ELF-1 (cell line): ENCODE measurements at places on chromosomes 6 and 20.

GRCh38 chr20:44021900-44022299, 107.2 kb downstream of the TOX2 start:
- no peak for DNase-seq

DNA sequence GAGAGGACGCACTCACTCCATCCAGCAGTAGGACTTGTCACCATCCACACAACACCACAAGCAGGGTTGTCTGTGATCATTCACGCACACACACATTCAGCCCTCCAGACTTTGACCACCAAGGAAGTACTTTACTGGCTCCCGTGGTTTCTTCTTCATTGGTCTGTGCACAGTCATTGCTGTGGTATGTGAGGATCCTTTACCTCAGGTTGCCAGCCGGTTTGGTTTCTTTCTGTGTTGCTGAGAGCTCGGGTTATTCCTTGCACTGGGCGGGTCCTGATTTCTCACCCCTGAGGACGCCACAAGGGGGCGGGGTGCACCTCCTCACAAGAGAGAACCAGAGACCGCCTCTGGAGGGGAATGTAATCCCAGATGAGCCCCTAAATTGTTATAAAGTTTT, 11.2 kb downstream of the SLC35A1 start:
- DNase-seq, result peak; percentile 87

- peak; percentile 85 for DNase-seq
Observed at GRCh38 chr6:170152989-170153388, 137.9 kb downstream of the DLL1 start.

- DNase-seq, result no peak
Observed at GRCh38 chr20:39090906-39091305, 128.8 kb downstream of the DHX35 start.

DNA sequence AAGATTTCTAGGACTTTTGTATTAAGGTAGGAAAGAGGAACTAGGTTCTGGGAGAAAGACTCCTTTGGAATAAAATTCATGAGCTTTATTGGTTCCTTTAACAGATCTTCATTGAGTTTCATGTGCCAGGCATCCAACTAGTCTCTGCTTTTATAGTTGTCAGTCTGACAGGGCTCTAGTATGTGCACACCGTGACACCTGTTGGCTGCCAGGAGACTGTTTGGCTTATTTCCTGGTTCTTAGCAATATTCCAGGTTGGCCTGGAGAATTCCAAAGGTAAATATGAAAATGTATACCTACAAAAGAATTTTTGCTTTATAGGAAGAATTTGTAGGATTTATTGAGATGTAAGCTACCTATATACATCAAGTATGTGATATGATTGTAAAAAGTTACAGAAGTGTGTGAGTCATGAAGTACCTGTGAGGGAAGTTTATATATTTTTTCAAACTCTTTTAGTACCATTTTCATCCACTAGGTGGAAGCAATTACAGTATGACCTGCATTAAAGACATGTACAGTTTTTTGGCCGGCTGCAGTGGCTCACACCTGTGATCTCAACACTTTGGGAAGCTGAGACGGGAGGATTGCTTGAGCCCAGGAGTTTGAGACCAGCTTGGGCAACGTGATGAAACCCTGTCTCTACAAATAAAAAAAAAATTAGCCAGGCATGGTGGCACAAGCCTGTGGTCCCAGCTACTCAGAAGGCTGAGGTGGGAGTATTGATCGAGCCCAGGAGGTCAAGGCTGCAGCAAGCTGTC, 35.2 kb downstream of the NDUFAF5 start:
- DNase-seq, result peak; percentile 26

DNA sequence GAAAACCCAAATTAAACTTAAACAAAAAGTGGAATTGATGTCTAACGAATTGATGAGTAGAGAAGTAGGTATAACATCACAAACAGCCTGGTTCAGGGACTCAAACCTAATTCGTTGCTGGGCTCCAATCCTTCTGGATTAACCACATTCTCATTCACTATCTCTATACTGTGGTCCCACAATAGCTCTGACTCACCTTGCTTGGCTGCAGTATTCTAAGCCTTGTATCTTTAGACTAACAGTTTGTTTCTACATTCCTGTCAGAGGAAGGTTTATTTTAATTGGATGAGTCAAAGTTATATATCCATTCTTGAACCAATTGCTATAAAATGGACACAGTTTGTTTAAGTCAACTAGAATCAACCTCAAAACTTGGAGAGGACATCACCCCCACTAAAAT, 530.5 kb upstream of the PTCHD4 start:
- no peak for DNase-seq

GRCh38 chr6:168722397-168722796, 281.4 kb downstream of the SMOC2 start:
- no peak for DNase-seq

DNA sequence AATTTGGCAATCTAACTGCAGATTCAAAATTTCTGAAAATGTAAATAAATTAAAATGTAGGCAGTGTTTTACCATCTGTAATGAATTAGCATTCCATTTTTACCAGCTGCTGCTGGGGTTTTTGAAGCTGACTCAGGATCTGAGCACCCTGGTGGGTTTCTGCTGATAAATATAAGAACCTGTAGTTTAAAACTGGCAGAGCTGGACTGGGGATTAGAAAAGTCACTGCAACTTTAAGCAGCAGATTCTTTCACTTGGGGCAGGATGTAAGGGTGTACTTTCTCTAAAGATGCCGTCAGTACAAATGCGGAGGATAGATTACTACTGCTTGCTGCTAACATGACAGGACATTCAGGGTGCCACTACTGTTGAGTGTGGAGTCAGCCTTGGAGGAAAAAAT, 341.8 kb downstream of the CDKAL1 start:
- no peak for DNase-seq

GRCh38 chr6:63259153-63259552, 47.9 kb downstream of the FKBP1C start:
- no peak for DNase-seq

- DNase-seq, result no peak
Observed at GRCh38 chr6:56637640-56638039, 5.0 kb downstream of the DST start.

DNA sequence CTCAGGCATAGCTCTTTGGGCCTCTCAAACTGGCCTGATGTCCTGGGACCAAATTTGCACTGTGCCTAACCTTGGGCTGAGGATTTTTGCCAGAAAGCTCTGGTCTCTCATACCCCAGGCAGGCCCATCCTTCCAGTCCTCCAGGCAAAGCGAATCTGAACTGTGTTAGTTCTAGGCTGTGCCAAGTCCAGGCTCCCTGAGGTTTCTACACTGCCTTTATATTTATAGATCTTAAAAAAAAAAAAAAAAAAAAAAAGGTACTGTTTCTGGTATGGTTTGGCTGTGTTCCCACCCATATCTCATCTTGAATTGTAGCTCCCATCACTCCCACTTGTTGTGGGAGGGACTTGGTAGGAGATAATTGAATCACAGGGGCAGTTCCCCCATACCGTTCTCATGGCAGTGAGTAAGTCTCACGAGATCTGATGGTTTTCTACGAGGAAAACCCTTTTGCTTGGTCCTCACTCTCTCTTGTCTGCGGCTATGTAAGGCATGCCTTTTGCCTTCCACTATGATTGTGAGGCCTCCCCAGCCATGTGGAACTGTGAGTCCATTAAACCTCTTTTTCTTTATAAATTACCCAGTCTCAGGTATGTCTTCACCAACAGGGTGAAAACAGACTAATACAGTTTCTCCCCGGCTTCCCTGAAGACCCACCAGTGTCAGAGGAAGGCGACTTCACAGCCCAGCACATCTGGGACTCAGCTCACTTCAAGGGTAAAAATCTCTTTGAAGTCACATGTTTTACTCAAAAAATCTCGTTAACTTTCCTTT, 39.0 kb upstream of the TBXT start:
- no peak for DNase-seq

DNA sequence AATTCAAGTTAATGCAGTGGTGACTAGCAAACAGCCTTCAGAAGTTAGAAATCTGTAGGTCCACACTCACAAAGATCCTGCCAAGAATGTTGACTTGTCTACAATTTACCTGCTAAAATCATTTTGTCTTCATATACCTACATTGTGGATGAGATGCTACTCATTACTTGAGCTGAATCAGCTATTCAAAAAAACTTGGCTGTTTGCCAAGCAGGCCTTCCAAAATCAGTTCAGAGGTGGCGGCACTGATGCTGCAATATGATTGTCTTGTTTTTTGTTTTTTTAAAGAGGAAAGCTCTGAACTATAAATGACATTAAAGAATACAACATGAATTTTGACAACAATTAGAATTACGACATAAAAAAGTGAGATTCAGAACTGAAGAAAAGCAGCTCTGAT, 354.7 kb upstream of the KHDRBS2 start:
- no peak for DNase-seq

DNA sequence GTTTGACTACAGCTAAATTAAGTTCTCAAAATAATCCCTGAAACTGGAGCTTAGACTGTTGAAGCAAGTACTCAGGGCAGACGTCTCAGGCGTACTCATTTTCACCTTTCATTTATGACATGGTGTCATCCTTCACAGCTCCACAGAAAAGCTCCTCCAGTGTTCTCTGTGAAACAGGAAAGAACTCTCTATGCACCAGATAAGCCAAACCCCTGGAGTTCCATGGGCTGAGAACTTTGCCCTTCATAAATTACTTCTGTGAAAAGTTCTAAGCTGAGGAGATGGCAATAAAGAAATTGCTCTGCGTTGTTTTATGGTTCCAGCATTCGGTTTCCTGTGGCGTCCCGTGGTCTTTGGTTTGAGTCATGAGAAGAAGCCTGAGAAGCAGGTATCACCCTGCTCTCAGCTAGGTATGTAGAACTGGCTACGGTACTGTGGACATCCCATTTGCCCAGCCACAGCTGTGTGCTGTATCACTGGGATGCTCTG, 20.2 kb upstream of the RREB1 start:
- no peak for DNase-seq

- DNase-seq, result peak; percentile 56
Observed at GRCh38 chr6:109073344-109074132, 21.1 kb downstream of the SESN1 start.

DNA sequence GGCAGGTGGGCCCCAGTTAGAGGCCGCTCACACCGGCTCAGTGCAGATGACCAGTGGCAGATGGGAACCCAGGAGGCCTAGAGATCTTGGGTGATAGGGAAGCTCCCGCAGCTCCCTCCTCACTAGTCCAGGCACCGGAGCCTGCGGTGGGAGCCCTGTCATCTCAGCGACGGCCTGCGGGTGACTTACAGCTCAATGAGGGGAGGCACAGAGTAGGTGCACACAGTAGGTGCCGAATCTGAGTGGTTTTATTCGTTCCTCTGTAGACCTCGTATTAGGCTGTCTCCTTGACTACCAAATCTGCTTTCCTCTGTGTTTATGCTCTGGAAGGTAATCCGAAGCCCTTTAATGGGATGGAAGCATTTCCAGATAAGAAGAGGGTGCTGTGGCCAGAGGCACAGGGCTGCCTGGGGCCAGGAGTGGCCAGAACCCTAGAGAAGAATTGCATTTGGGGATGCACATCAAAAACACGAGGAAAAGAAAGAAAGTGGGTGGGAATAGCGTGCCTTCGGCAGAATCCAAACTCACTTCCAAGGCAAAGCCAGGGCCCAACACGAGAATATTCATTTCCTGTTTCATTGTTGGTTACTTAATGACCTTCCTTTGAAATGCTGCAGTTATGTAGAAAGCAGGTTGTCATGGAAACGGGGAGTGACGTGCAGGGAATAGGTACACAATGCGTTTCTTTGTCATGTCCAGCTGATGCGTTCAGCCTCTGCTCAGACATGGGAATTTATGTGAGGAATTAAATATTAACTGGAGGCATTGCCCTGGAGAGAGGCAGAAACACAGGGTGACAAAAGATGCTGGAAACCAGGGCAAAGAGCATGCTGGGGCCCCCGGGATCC, 24.7 kb downstream of the MYT1 start:
- peak; percentile 62 for DNase-seq

- no peak for DNase-seq
Observed at GRCh38 chr6:33144373-33144772, 47.9 kb downstream of the COL11A2 start.

GRCh38 chr20:23917024-23917725, 37.6 kb upstream of the CST5 start:
- no peak for DNase-seq

- DNase-seq, result peak; percentile 75
Observed at GRCh38 chr6:42010185-42010891, 40.0 kb upstream of the TAF8 start.

GRCh38 chr20:63747622-63748069, 8.1 kb downstream of the SLC2A4RG start:
- no peak for DNase-seq

- peak; percentile 60 for DNase-seq
Observed at GRCh38 chr20:64093013-64093503, 8.9 kb upstream of the LKAAEAR1 start.

- DNase-seq, result no peak
Observed at GRCh38 chr6:156832231-156832647, 55.1 kb downstream of the ARID1B start.

- no peak for DNase-seq
Observed at GRCh38 chr6:35224720-35225119, 11.0 kb downstream of the SCUBE3 start.

GRCh38 chr6:15864038-15864707, 201.3 kb upstream of the DTNBP1 start:
- DNase-seq, result no peak

- DNase-seq, result peak; percentile 70
Observed at GRCh38 chr20:50029697-50030461, 47.1 kb downstream of the SNAI1 start.

- DNase-seq, result no peak
Observed at GRCh38 chr6:166341977-166342348, 382 bp downstream of the SFT2D1 start.

GRCh38 chr6:166313255-166314070, 5.3 kb upstream of the PRR18 start:
- DNase-seq, result peak; percentile 34

GRCh38 chr6:44606504-44606903, 219.0 kb downstream of the CDC5L start:
- no peak for DNase-seq

DNA sequence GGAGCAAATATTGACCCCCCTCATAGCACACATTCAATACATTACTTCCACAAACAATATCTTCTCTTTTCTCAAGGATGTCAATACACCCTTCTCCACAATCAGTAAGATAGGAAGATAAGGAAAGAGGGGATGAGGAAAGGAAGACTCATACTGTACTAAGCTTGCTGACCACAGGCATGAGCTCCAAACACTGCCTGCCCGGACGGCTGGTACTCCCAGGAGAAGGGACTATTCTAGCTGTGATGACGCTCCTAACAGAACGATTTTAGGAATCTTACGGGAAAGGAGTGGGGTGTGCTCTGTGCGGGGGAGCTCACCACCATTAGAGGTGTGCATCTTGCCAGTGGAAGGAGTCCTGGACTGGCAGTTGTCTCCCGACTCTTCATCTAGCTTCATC, 3.9 kb upstream of the CCN6 start:
- no peak for DNase-seq

DNA sequence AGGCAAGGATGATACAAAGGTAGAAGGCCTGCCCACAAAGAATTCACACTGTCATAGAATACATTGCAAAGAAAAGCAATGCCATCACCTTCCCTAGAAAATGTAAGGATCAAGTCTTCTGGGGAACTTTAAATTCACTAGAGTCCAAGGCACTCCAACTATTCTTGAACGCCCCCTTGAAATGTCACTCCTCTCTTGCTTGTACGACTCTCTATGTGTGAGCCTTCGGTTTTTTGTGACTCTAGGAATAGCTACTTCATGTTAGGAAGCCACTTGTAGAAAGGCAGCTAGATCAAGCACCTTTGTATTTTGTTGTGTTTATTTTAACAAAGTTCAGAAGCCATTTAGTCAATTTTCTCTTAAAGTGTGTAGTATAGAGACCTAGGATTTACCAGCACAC, 159.2 kb upstream of the ARID1B start:
- DNase-seq, result no peak

- no peak for DNase-seq
Observed at GRCh38 chr20:60402189-60403058, 444.2 kb downstream of the CDH26 start.
